Activated CD4-positive, alpha-beta T cell treated with anti-CD3 and anti-CD28 coated beads for 36 hours (primary cell): ENCODE measurements at places on chromosomes 11 and 22. TPM values are rescaled to one million over a fixed set of nuclear protein-coding genes. Genes with fewer than 3 reads are reported as not detected.

The OR52H1 gene
- total RNA-seq = not detected

DNA sequence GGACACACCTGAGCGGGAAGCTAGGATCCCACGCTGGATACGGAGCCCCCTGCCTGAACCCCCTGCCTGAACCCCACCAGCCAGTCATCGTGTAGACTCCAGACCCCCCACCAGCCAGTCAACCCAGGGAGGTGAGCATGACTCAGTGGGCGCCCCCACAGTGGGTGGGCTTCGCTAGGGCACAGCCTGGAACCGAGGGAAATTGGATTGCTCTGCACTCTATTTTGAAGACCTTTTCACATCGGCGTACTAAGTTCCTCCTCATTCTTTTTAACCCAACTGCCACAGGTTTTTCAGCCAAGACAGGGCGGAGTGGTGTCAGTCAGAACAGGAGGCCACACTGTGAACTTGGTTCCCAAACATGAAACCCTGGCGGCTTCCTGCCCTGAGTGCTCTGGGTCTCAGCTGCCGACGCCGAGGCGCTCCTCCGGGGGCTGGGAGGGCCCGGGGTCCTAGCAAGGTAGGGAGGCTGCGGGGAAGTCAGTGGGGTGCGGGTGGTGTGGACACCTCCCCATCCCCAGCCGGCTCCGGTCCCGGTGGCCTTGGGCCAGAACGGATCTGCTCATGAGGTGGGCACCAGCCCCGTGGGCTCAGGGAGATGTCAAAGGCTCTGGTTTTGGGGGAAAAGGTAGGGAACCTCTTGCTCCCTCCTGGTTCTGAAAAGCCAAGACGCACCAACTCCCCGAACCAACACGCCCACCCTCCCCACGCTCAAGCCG lies 57.0 kb downstream of the BRD1 start:
- no peaks in the 10 kb centered on the region for H3K27me3 ChIP-seq
- peaks cover 10% of the 10 kb centered on the region for H3K36me3 ChIP-seq
- peaks cover 10% of the 10 kb centered on the region for H3K4me1 ChIP-seq
- DNase-seq = peak; percentile 33
- no peak overlapping the region for H3K27ac ChIP-seq

GRCh38 chr11:62146476-62147200 lies 22.8 kb downstream of the INCENP start:
- no peaks in the 10 kb centered on the region for H3K4me1 ChIP-seq
- peaks cover 48% of the 10 kb centered on the region for H3K36me3 ChIP-seq
- H3K27me3 ChIP-seq = no peaks in the 10 kb centered on the region
- DNase-seq = no peak

The MMP11 gene
- 0.32 TPM for total RNA-seq

GRCh38 chr11:13963169-13963948 lies 836 bp downstream of the SPON1 start:
- no peaks in the 10 kb centered on the region for H3K36me3 ChIP-seq
- H3K4me1 ChIP-seq = peaks cover 12% of the 10 kb centered on the region
- peak; percentile 57 for DNase-seq
- H3K4me3 ChIP-seq = peak overlapping the region; percentile 47
- H3K27me3 ChIP-seq = peaks cover 47% of the 10 kb centered on the region
- no peak overlapping the region for H3K27ac ChIP-seq

The ART1 gene
- not detected for total RNA-seq

DNA sequence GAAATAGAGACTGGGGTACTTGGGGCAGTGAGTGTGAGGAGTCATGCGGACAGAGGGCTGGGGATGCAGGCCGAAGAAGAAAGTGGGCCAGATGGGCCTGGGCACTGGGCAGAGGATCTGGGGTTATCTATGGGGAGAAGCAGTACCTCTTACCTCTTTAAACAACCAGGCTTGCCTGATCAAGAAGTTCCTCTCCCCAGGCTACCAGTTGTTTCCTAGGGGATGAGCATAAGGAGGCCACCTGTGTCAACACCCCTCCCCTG lies 98.4 kb upstream of the PITPNB start:
- H3K27ac ChIP-seq = no peak overlapping the region
- H3K36me3 ChIP-seq = no peaks in the 10 kb centered on the region
- no peaks in the 10 kb centered on the region for H3K4me1 ChIP-seq
- H3K4me3 ChIP-seq = no peak overlapping the region
